ENCODE measurements at places on chromosomes 7 and 10.

GRCh38 chr7:45088821-45089340 lies at the start of gene NACAD:
Gene NACAD, minus strand, starts transcription at chr7:45088969. Its CDS starts 75 bp downstream, at chr7:45088894.
- DNase-seq: no peak

GRCh38 chr10:132133005-132133404 lies 53.7 kb upstream of the DPYSL4 start:
- DNase-seq: no peak

DNA sequence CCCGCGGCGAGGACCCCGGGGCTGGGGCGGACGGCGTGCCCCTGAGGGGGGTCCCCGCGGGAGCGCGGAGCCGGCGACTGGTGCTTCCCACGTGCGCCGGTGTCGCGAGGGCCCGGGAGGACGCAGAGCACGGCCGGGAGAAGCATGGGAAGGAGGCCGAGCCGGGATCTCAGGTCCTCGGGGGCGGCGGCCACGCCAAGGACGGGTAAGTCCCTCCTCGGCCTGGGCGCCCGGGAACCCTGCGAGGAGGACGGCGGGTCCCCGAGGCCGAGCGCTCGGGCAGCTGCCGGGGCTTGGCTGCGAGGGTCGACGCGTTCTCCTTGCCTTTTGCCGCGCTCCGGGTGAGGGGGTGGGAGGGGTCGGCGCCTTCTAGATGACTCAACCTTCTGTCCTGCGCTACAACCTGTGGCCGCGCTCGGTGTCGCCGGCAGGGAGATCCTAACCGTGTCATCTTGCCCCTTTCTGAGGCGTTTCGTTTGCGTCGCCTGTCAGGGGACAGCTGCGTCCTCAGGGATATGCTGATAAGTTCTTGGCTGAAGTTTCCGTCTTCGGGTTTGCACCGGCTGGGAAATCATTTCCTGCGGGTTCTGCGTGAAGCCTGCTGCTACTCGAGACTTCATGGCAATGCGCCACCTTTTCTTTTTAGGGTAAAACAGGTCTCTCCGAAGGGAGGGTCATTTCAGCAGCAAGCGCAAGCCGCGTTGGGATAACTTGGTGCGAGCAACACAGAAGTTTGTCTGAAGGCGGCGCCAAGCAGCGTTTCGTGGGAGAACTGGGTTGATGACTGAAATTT lies 529 bp downstream of the TASOR2 start:
- peak; percentile 50 for DNase-seq

- no peak for DNase-seq
Measured at GRCh38 chr10:97015240-97015639, 170.5 kb downstream of the SLIT1 start.

- DNase-seq: no peak
Measured at GRCh38 chr10:117516681-117517080, 25.9 kb upstream of the EMX2 start.

- DNase-seq: no peak
Measured at GRCh38 chr10:79239924-79240581, 107.2 kb upstream of the PPIF start.

GRCh38 chr10:74322141-74322540 lies 171.1 kb downstream of the ADK start:
- DNase-seq: no peak

GRCh38 chr7:148535217-148535616 lies 55.3 kb upstream of the C7orf33 start:
- no peak for DNase-seq

DNA sequence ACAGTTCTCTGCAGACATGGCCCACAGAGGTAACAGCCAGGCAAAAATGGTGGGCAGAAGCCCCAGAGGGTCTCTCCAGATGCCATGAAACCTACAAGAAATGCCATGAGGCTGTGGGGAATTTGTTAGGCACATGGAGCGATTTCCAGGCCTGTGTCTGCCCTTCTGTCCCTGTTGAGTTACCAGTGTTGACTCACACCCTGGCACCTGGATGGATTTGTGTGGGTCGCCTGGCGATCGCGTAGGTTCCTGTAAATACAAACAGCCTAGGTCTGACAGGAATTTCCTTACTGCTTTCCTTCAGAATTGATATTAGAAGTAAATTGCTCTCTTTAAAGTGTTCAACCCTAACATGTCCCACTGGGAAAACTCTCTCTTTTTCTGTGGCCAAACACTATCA lies 164.9 kb upstream of the EEPD1 start:
- no peak for DNase-seq

DNA sequence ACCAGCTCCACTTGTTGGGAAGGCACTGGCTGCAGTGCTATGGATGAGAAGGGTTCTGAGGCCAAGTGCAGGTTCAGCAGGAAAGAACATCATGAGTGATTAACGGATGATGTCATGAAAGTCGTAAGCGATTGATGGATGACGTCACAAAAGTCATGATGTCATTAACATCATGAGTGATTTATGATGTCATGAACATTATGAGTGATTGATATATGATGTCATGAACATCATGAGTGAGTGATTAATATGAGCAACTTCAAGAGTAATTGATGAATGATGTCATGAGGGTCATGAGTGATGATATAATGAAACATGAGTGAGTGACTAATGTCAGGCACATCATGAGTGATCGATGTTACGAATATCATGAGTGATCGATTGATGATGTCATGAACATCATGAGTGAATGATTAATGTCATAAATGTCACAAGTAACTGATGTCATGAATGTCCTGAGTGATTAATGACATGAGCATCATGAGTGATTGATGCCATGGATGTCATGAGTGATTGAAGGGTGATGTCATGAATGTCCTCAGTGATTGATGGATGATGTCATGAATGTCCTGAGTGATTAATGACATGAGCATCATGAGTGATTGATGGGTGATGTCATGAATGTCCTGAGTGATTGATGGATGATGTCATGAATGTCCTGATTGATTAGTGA lies 185.6 kb downstream of the PAXIP1 start:
- no peak for DNase-seq

- DNase-seq: no peak
Measured at GRCh38 chr7:80095545-80095944, 39.1 kb upstream of the GNAI1 start.

- DNase-seq: no peak
Measured at GRCh38 chr7:2202901-2203765, 29.6 kb downstream of the MAD1L1 start.

DNA sequence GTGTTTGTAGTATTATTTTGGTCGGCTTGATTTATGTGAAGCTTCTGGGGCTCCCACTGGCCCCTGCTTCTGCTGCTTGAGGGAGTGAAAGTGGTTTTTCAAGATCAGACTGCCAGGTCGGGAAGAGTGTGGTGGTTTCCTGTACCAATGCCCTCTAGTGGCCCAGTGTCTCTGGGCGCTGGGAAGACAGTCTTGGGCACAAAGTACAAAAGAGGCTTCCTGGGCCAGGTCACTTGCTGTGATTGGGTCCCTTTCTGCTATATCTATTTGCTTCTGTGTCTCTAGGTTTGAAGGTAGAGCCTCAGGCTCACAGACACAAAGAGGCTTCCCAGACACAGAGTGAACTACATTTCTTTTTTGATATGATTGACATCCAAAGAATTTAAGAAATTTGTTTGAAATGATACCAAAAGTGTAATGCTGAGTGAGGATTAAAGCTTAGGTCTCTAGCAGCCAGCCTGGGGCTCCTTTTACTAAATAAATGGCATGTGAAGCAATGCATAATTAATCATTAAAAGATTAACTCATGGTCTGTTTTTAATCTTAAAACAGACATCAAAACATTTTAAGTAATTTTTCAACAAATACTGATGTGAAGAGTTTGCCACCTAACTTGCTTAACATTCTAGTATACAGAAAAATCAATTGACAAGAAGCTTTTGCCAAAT lies 36.3 kb downstream of the ABCB1 start:
- DNase-seq: no peak

- DNase-seq: no peak
Measured at GRCh38 chr7:52486267-52486666, 549.2 kb upstream of the POM121L12 start.

DNA sequence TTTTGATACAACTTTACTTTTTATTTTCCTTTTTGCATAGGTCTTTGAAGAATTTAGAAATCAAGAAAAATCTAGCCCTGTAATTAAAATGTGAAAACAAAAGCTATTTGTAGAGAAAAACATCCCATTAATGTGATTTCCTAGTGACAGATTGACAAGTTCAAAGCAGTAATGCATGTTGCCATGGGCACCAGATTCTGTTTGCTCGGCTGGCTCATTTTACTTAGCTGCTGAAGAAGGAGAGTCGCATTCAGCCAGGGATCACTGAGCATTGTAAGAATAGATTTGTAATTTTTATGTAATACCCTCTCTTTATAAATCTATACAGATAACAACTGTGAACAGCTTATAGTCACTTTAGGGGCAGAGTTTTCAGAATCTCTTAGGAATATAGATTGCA lies 28.5 kb downstream of the DNAJB9 start:
- no peak for DNase-seq

GRCh38 chr7:47873762-47874161 lies 74.5 kb downstream of the PKD1L1 start:
- DNase-seq: no peak

- DNase-seq: no peak
Measured at GRCh38 chr7:39910108-39910869, 39.8 kb upstream of the CDK13 start.

- DNase-seq: no peak
Measured at GRCh38 chr7:129213828-129214227, 11.0 kb upstream of the AHCYL2 start.

- no peak for DNase-seq
Measured at GRCh38 chr10:111297351-111297848, 220.6 kb downstream of the ADRA2A start.

- DNase-seq: no peak
Measured at GRCh38 chr10:61313460-61313859, 139.7 kb downstream of the TMEM26 start.

- no peak for DNase-seq
Measured at GRCh38 chr10:29472301-29473086, 162.3 kb downstream of the SVIL start.

- DNase-seq: no peak
Measured at GRCh38 chr7:143229054-143229790, 7.4 kb downstream of the TAS2R40 start.

DNA sequence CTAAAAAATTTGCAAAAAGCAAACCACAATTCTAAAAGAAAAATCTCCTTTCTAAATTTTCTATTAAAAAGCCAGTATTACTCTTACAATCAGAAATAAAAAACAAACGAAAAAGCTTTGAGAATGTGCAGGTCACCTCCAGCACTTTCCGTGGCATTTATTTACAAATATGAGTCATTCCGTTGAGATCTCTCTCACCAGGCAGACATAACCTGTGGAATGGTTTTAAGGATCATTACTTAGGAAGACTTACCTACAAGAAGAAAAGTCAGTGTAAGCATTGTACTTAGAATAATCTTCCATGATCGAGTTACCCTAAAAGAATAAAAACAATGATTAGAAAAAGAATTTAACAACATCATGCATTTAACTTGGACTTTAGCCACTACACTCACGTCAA lies 3.3 kb downstream of the SUN3 start:
- DNase-seq: no peak

GRCh38 chr10:74238031-74238431 lies 87.0 kb downstream of the ADK start:
- no peak for DNase-seq

- no peak for DNase-seq
Measured at GRCh38 chr10:132548869-132549268, 11.3 kb downstream of the INPP5A start.

DNA sequence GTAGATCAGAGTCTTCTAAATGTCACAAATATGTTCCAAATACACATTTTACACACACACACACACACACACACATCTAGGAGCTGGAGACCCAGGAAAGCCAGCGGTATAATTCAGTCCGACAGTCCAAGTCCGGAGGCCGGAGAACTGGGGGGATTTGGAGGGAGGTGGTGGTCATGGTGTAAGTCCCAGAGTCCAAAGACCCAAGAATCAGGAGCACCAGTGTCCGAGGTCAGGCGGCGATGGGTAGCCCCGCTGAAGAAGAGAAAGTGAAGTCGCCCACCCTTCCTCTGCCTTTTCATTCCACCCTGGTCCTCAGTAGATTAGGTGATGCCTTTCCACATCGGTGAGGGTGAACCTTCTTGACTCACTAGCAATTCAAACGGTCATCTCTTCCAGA lies 154.8 kb downstream of the CAMK1D start:
- DNase-seq: no peak

DNA sequence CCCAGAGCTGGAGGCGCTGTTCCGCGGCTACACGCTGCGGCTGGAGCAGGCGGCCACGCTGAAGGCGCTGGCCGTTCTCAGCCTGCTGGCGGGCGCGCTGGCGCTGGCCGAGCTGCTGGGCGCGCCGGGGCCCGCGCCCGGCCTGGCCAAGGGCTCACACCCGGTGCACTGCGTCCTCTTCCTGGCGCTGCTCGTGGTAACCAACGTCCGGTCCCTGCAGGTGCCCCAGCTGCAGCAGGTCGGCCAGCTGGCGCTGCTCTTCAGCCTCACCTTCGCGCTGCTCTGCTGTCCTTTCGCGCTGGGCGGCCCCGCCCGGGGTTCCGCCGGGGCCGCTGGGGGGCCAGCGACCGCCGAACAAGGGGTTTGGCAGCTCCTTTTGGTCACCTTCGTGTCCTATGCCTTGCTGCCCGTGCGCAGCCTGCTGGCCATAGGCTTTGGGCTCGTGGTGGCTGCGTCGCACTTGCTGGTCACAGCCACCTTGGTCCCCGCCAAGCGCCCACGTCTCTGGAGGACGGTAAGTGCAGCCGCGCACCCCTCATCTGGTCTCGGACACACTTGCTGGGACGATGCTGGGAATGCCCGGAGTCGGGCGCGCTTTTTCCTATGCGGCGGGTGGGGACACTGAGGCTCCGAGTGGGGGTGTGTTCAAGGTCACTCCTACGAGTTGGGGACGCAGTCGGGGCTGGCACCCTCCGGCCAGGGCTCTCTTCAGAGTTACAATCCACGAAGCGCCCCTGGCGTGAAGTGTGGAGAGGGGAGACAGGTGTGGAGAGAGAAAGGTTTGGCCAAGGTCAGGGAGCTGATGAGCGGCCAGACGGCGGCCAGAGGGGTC lies 717 bp downstream of the ADCY1 start:
- DNase-seq: no peak

GRCh38 chr7:49346195-49346899 lies 422.0 kb downstream of the CDC14C start:
- DNase-seq: no peak

- DNase-seq: no peak
Measured at GRCh38 chr10:47065903-47066302, 154.7 kb downstream of the PTPN20 start.

DNA sequence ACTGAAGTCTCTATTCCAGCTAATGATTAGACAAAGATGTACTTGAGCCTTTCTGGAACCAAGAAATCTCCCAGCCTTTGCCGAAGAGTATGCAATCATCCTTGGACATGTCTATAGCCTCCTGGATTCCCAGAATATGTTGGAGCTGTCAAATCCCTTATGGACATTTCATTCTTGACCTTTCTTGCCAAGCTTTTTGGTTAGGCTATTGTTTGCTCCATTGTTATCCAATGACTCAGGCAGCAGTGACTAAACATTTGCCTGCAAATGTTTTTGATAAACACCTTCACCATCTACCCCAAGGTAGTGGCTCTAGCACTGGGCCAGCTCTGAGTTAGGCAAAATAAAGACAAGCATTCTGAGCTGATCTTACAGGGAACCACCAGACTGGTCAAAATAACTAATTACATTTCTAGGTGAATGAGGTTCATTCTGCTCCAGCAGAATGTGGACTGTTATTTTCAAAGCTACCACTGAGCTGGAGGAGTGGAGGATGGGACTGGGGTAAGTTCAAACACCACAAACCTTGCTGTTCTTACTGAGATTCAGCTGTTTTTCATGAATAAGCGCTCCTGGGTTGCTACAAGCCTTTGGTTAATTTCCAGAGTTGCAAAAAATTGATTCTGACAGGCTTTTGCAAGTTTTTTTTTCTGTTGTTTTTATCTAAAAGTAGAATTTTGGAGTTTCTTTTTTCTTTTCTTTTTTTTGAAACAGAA lies 81.0 kb downstream of the TMEM270 start:
- DNase-seq: no peak

GRCh38 chr7:38310591-38311101 lies 37.2 kb upstream of the TARP start:
- DNase-seq: no peak
